ENCODE measurements at places on chromosomes 7 and 10.

GRCh38 chr10:14838582-14839304 lies 637 bp downstream of the HSPA14 start:
- peak; percentile 17 for DNase-seq

GRCh38 chr7:277228-277627 lies 12.7 kb upstream of the FOXL3 start:
- no peak for DNase-seq

GRCh38 chr10:86390337-86391120 lies 23.9 kb upstream of the GRID1 start:
- no peak for DNase-seq

GRCh38 chr7:71130031-71130679 lies 1.8 kb upstream of the GALNT17 start:
- no peak for DNase-seq

DNA sequence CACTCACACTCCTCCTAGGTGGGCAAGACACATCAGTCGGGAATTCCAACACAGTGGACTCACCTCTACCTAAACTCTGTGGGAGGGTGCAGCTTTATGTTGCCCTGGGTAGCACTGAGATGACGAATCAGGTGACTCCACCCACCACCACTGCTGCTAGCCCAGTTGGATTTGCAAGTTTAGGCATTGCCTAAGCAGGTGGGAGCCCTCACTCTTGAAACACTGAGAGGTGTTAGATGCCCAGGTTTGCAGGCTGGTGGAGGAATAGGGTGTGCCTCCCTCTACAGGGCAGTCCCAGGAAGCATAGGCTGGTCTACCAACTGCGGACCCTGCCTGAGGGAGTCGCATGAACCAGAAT lies 708.9 kb downstream of the POM121L12 start:
- no peak for DNase-seq

DNA sequence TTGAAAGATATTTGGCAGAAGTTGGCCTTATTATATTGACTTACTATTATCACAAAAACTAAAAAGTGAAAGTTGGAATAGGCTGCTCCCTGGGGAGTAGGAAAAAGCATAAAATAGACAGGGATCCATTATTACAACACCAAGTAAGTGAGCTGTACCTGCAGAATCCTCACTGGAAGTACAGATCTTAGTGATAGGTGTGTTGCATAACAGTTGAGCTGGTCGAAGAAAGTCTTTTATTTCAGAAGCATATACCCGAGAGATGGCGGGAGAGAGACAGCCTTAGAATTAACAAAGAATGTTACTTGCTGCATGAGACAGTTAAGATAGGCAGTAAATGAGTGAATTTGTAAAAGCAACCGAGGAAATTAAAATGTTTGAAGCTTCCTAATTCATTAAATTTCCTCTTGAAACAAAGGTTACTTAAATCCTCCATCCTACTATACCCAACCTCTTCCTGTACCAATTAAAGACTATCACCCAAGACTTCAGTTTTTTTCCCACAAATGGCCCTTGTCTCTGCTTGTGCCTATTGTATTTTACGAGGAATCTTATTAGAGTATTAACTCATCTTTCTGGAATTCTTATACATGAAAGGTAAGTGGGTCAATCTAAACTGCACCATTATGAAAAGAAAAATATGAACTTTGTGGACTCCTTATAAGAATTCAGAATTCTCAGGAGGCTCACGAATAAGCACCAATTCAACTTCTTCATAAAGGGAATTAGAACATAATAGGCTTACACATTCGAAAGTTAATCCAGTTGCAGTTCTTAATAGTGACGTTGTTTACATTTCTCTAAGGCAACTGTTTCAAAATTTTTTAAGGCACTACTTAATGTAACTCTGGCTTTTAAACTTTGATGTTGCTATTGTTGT lies 56.2 kb downstream of the CREM start:
- DNase-seq = no peak

GRCh38 chr10:124231168-124232155 lies 138.1 kb upstream of the CHST15 start:
- no peak for DNase-seq
